Activated T-cell treated with anti-CD3 and anti-CD28 coated beads, Interleukin-2, amount 50 U/mL, for 24 hours (primary cell): ENCODE measurements at places on chromosomes 13 and 19.

GRCh38 chr19:40807147-40808020, 8.4 kb downstream of the EGLN2 start:
- no peak for DNase-seq

GRCh38 chr13:85737952-85738351, 61.3 kb downstream of the SLITRK6 start:
- DNase-seq: no peak

DNA sequence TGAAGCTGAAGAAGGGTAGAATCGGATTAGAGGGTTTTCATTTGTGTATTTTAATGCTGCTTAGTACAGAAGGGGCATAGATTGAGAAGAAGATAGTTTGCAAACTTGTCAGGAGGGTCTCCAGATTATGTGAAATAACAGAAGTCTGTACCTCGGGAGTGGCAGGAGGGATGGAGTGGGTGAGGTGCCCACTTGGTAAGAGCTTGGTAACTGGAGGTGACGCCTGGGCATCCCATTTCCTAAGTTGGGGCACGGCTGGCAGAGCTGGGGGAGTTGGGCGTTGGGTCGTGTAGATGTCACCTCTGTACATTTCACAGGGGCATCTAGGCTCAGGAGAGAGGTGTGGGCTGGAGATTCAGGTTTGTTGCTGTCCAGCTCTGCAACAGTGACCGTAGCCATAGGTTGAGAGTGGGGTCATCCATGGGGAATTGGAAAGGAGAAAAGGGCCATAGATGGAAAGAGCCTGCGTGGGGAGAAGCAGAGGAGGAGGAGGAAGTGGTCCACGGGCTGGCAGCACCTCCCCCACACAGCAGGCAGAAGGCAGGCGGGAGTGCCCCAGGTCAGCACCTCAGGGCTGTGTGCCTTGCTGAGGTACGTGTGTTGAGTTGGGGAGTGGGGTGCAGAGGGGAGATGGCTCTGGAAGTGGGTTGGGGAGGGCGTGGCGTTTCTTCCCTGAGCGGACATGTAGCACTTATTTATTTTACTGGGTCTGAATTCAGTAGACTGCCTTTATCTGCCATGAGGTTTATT, 31.2 kb downstream of the MPHOSPH8 start:
- DNase-seq: no peak

GRCh38 chr13:95247171-95247570, 54.1 kb downstream of the ABCC4 start:
- DNase-seq: no peak
